ENCODE measurements at places on chromosomes 12 and 14.

DNA sequence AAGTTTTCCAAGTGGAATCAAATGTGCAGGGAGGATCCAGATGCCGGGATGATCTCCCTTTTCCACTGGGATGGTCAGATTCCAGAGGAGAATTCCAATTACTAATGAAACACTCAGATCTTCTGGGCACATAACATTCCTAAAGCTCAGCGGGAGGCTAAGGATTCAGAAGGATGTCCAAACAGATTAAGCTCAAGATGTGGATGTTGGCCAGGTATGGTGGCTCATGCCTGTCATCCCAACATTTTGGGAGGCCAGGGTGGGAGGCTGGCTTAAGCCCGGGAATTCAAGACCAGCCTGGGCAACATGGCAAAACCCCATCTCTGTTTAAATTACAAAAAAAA is 62.0 kb upstream of the PNMA1 start:
- peak; percentile 30 for DNase-seq

- DNase-seq = peak; percentile 45
Observed at GRCh38 chr12:81077686-81078441, at the start of gene ACSS3. Gene ACSS3 (plus strand): TSS chr12:81078079. CDS start chr12:81078121, 42 bp downstream.

GRCh38 chr12:81639196-81639595 is 120.0 kb downstream of the PPFIA2 start:
- DNase-seq = peak; percentile 4

GRCh38 chr14:25396128-25396527 is 346.2 kb upstream of the STXBP6 start:
- peak; percentile 43 for DNase-seq

- peak; percentile 82 for DNase-seq
Observed at GRCh38 chr12:102567031-102567985, 86.9 kb upstream of the IGF1 start.

- no peak for DNase-seq
Observed at GRCh38 chr12:32402946-32403345, 3.6 kb downstream of the FGD4 start.

DNA sequence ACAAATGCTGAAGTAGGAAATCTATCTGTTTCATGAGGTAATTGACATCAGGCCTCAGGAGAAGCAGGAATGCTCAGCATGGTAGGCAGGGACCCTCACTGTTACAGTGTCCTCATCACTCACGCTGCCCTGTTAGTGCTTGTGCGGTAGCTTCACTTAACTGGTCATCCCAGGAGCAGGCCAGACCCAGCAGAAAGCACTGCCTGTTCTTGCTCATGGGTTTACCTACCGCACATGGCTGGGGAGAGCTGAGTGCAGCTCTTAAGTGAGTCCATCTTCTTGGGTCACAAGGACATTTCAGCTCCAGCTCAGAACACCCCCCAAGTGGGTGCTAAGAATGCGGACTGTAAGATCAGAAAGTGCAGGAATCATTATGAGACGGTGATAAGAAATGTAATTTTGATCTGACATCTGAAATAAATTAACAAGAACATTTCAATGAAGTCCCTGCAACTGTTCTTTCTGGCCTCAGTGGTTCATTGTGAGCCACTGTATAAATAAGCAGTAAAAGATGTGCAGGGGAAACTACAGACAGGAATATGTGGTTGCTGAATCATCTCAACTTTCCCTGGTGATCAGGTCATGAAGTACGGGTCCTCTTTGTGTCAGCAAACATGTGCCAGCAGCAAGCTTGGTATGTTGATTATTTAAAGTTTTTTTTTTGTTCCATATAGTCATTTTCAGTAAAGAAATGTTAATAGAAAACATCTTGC is 757.7 kb upstream of the TMEM132C start:
- peak; percentile 82 for DNase-seq

All from GM23248 (cell line).